ENCODE measurements at places on chromosomes 7 and 10.

DNA sequence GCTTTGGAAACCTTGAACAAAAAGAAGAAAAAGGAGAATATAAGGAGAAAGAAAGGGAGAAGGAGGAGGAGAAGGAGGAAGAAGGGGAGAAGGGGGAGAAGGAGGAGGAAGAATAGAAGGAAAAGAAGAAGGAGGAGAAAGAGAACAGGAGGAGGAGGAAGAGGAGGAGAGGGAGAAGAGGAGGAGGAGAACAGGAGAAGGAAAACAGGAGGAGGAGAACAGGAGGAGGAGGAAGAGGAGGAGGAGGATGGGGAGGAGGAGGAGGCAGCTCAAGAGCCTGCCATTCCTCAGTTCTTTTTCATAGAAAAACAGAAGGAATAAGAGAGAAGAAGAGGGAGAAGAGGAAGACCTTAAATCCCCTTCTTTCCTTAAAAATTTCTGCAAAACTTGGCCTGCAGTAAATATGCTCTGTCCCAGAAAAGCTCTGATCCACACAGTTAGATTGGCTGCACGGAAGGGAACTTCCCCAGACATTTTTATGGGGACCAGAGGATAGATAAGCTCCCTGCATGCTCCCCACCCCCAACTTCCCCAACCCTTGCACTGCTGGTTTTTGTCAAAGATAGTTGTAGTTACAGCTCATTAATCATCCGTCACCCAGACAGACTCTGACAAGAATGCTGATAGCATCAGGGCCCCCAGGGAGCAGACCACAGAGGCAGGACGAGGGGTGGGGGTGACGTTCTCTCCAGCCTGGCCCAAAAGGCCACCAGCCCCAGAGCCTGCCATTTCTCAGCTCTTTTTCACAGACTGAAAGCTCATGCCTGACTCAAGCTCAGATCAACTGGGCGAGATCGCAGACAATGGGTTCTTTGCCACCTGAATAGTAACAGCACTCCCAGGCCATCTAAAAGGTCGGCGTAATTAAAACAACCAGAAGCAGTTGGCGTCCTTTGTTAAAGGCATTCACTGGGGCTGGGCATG, 34.5 kb upstream of the LYZL1 start:
- no peak for DNase-seq

- no peak for DNase-seq
Observed at GRCh38 chr7:151013733-151014497, 10.4 kb downstream of the ATG9B start.

DNA sequence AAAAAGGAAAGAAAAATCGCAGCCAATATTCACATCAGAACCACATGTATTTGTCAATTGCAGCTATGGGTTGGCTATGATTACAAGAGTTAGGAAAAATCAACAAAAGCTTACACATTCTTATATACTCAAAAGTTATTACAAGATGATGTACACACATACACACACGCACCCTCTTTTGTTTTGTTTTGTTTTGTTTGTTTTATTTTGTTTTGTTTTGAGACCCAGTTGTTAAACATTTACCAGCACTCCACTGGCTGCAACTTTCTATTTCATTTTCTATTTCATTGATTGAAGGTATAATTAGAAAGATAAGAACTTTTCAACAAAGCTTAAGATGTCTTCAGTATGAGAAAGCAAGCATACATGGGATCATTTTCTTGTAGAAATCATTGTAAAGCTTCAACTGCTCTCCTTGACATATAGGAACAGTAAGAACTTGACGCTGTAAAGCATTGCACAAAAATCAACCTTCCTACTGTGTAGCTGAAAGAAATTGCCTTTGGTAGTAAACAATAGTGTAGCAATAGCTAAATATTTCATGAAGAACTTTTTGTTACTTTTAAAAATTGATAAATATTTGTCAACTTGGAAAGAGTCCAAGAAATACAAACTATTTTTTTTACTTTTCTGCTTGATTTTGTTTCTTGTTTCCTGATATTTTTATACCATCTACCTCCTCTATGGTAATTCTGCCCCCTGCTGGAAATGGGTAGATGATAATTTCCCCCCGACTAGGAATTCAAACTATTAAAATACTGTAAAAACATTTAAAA, 205.9 kb downstream of the MBL2 start:
- no peak for DNase-seq

DNA sequence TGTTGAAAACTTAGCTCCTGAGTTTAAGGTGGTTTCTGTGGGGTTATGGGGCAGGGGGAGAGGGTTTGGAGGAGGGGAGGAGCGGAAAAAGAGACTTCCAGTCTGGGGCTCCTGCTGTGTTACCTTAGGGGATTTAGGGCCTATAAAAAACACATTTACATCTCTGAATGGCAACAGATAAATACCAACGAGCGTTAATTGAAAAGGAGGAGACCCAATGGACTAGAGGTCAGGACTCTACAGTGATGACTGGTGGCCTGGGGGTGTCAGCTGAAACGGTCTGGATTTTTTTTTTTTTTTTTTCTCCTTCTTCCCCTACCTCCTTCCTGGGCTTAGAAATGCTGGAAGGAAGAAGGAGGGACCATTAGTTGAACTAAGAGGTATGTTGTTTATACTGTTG, 47.4 kb downstream of the AUTS2 start:
- DNase-seq: no peak

- DNase-seq: no peak
Observed at GRCh38 chr10:119217991-119218490, 10.7 kb downstream of the GRK5 start.

- DNase-seq: no peak
Observed at GRCh38 chr10:78752221-78752620, 316.5 kb upstream of the ZMIZ1 start.
